ENCODE measurements at places on chromosomes 2 and 18.

- no peak for DNase-seq
Observed at GRCh38 chr2:37156071-37156856, 516 bp downstream of the EIF2AK2 start.

DNA sequence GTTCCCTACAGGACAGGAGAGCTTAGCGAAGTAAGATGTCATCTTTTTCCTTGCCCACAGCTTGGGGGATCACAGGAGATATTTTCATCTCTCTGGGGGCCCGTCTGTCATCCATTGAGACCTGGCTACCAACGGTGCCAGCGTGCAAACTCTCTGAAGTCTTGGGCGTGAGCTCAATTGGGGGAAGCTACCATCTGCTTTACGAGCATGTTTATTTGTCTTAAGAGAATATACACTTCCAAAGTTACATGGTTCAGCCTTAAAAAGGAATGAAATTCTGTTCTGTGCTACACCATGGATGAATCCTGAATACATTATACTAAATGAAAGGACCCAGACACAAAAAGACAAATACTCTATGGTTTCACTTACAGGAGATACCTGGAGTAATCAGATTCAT, 13.6 kb downstream of the SAG start:
- DNase-seq: no peak

GRCh38 chr2:80255918-80256781, 48.4 kb downstream of the LRRTM1 start:
- DNase-seq: no peak

- no peak for DNase-seq
Observed at GRCh38 chr2:28776471-28776870, 24.8 kb downstream of the PPP1CB start.

GRCh38 chr2:200376513-200377354, 70.2 kb downstream of the SPATS2L start:
- DNase-seq: no peak

DNA sequence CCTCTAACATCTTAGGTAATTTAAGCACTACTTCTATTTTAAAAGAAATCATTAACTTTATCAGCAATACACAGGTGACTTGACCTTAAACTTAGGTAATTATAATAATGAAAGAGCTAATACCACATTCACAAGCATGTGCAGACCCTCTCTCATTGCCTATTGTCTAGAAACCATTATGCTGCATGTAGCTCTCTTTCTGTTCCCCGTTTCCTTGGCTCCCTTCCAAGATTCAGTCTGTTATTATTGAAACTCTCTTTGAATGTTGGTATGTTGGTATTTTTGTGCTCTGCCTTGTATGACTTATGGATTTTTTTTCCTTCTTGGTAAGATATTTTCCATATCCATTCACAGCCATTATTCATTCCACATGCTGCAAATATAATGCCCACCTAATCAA, 201.2 kb downstream of the CDCA7 start:
- DNase-seq: no peak

All from esophagus muscularis mucosa (tissue), 4 donors.